ENCODE measurements at places on chromosomes 2 and 18. TPM values are rescaled to one million over a fixed set of nuclear protein-coding genes. Genes with fewer than 3 reads are reported as not detected.

KCNIP3 gene
- total RNA-seq = 0.47 TPM

CXCR4 gene
- total RNA-seq = 0.22 TPM

IAH1 gene
- total RNA-seq = 89.3 TPM

RBKS gene
- total RNA-seq = not detected

GPR35 gene
- total RNA-seq = 0.13 TPM

DAW1 gene
- total RNA-seq = 0.16 TPM

TPRKB gene
- 85.2 TPM for total RNA-seq

IGFBP2 gene
- 0.60 TPM for total RNA-seq

ZSCAN30 gene
- 7.5 TPM for total RNA-seq

GPR45 gene
- 0.29 TPM for total RNA-seq

B3GNT2 gene
- total RNA-seq = 14.0 TPM

IL1F10 gene
- not detected for total RNA-seq

CDH20 gene
- not detected for total RNA-seq

METAP1D gene
- total RNA-seq = 11.3 TPM

DSEL gene
- 5.7 TPM for total RNA-seq

CDCA7 gene
- 60.7 TPM for total RNA-seq

SLC5A7 gene
- not detected for total RNA-seq

CHRNG gene
- total RNA-seq = not detected

SOX11 gene
- total RNA-seq = 0.05 TPM

HJURP gene
- total RNA-seq = 73.2 TPM

VIT gene
- 0.31 TPM for total RNA-seq

ANKRD53 gene
- not detected for total RNA-seq

ZNF513 gene
- total RNA-seq = 7.7 TPM

DNAJC27 gene
- 4.4 TPM for total RNA-seq

CLEC4F gene
- not detected for total RNA-seq

TRIB2 gene
- total RNA-seq = 16.4 TPM

MYO5B gene
- 0.97 TPM for total RNA-seq

Measured in SJSA1 (cell line).